ENCODE measurements at places on chromosomes 2 and 18.
A peak's percentile ranks its signal among the peaks of the same experiment; 100 is the strongest.

DNA sequence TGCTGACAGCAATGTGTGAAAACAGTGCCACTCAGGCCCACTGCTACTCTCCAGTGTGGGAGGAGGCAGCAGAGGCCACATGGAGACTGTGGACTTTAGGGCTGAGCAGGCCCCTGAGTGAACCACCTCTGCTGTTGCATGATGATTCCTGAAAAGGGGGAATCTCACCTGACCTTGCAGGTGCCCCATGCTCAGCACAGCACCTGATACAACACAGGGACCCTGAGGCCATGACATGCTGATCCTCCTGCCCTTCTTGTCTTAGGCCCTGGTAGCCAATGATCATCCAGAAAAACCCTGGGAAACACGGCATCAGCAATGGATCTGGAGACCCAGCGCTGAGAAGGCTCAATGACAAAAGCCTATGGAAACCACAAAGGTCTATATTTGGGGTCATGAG, 446.8 kb upstream of the MYT1L start:
- no peak for DNase-seq

- peak; percentile 80 for DNase-seq
These were observed 2.2 kb upstream of the NRP2 start for GRCh38 chr2:205680067-205680466.

- no peak for DNase-seq
These were observed 68.8 kb downstream of the TMEM131 start for GRCh38 chr2:97926946-97927345.

DNA sequence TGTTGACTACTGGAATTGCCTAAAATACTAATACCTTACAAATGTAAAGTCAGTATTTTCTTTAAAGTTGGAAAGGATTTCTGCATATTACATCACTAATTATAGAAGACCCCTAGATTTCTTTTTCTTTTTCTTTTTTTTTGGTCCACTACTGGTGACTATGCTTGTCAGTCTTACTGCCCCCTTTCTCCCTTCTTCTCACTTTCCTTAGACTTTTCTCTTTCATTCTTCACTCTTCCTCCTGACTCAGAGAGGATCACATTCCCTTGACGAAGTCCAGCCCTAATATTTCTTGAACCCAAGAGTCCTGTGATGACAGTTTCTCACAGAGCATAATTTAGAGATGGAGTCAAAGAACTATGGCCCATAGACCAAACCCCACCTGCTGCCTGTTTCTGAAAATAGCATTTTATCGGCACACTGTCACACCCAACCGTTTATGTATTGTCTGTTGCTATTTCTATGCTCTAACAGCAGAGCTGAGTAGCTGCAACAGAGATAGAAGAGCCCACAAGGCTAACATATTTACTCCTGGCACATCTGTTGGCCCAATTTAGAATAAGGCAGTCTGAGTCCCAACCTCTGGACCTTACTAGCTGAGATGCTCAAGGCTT, 40.6 kb upstream of the RIOK3 start:
- no peak for DNase-seq

GRCh38 chr2:53609551-53609950, 158.1 kb upstream of the CHAC2 start:
- no peak for DNase-seq

DNA sequence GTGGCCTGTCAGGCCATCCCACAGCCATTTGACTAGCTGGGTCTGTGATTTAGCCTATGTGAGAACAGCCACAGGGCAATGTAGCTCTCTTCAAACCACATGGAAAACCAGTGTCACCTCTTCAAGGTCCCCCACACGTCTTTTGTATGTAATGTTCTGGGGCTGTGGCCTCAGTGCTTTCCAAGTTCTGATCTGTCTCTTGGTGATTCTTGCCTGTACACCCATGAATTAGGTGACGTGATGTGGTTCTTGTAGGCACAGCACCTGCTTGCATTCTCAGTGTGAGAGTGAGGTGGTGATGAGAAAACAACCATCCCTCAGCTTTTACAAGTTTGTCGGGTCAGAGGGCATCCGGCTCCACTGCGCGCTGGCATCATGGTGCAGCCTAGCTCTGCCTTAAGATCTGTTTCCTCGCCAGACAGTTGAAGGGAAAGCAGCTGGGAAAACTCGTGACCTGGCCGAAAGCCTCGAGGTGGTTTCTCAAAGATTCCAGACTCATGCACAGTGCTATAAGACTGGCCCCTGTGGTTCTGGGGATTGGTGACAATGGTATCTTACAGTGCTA, 125.8 kb downstream of the TANC1 start:
- peak; percentile 12 for DNase-seq

DNA sequence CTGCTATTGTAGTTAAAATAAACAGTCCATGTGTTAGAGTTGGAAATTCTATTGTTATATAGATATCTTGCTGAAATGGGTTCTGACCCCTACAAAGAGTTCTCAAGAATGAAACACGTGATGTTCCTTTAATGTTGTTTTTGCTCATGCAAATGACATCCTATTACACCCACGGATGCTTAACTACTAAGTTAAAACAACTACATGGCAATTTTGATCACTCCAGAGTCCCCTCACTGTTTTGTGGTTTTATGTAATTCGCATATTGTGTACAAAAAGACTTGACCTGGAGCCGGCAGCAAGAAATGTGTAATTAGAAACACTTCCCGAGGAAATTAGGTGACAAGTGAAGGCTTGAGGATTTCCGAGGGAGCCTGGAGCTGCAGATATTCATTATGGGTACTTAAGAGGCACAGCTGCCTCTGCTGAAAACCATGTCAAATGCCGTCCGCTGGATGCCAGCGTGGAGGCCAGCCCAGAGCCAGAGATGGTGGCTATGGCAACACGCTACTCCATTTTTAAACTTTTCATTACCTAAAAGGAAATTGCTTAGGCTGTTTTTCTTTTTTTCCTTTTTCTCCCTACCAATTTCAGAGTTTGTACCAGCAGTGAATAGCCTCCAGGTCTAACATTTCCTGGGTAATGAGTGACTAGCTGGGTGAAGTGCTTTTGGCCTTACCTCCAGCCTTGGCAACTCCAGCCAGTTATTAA, 21.0 kb upstream of the CABLES1 start:
- DNase-seq = peak; percentile 42

DNA sequence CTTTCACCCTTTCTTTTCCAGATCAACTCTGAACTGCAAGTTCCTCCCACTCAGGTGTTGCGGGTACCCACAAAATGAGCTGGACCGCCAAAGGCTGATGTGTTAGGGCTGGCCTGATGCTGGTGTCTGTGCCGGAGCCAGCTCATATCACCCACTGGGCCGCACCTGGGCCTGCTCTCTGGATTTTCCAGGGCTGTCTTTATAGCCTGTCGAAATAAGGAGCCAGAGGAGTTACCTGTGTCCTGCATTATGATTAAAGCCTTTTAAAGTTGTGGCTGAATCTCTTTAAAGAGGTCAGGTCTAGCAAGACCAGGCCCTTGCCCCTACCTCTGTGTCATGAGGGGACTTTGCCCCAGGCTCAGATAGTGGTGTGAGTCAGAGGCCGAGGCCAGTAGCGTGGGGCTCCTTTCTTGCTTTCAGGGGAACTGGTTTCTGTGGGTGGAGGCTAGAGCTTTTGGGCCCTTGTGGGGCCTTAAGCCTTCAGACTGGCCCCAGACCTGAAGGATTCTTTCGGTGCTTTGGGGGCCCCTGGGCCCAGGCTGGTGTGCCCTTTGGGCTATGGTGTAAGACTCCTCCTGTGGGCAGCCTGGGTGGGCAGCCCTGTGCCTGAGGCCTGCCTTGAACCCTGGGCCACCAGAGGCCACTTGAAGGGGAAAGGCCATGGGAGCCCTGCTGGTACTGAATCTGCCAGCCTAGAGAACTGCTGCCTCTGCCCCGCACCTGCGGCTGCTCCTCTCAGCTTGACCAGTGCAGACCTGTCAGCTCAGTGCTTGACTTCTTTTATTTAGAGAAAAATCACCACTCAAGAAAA, 21.3 kb downstream of the OTOF start:
- DNase-seq = no peak

GRCh38 chr2:117537032-117537431, 277.5 kb upstream of the DDX18 start:
- DNase-seq = no peak

DNA sequence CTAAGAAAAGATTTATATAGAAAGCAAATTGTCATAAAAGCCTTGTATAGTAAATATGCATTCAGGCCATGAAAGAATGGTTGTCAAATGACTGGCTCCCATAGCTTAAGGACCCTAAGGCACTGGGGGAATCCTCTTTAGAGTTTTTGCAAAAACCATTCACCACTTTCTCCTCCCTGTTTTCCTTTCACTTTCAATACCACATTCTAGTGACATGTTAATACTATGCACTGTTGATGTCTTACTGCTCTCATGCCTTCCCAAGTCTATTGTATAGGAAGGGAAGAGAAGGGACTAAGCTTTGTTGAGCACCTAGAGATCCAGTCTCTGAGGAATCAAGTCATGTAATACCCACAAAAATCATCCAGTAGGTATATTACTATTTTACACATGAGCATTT, 383.0 kb upstream of the LRRTM1 start:
- no peak for DNase-seq

- no peak for DNase-seq
These were observed 11.9 kb downstream of the SDC1 start for GRCh38 chr2:20212871-20213503.

DNA sequence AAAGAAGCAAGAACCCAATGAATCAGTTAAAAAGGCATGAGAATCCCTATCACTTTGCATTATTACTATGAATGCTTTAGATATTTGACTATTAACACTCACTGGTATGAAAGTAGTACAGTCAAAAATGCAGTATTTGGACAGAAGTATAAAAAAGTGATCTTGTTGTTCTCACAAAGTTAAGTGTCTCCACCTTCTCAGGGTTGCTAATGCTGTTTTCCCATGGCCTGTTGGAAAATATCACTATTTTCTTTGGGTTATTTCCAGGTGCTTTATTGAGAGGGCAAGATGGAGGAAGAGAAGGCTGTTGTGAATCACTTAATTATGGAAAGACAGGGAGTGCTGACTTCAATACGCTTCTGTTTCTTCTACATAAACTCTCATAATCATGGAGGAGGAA, 13.6 kb upstream of the CREB1 start:
- DNase-seq = no peak

DNA sequence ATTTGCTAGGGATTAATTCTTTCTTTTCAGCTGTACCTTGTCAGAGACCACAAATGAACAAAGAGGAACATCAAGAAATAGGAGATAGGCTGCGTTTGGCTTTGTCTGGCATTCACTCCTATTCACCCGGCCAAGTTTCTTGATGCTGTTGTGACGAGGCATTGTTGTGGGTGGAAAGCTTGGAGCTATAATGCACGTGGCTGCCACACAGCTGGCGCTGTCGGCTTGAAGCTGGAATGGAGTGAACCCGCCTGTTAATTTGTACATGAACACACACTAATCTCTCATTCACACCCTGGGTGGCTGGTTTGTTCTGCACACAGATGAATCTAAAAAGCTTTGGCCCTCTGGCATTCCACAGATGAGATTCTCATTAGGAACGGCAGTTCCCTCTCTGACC, 274.9 kb upstream of the GYPC start:
- peak; percentile 54 for DNase-seq

DNA sequence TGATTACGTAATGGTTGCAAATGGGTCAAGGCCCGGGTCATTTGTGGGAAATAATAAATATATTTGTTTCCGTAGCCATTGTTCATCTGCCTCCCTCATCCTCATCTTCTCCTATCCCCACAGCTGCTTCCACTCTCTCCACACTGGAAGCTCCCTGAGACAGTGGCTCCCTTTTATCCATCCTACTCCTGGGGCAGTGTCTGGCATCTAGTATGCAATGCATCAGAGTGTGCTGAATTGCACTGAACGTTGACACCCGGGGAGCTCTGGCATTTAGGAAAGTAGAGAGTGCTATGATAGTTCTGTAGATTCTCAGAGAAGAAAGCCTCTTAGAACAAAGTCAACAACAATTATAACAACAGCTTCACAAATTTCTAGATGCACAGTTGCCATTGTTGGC, 45.5 kb upstream of the NAB1 start:
- peak; percentile 66 for DNase-seq

DNA sequence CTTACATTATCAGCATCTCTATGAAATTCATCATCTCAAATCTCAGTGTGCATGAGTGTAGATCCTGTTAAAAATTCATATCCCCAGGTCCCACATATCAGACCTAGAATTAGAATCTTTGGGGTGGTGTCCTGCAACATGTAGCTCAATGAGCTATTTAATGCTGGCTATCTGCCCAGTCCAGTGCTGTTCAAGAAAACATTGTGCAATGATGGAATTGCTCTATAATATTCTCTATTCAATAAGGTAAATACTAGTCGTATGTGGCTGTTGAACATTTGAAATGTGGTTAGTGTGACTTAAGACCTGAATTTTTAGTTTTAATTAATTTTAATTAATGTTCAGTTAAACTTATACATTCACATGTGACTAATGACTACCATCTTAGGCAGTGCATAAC, 127.4 kb downstream of the NOL4 start:
- no peak for DNase-seq

- DNase-seq = no peak
These were observed 13.3 kb downstream of the ATF2 start for GRCh38 chr2:175154661-175155082.

- DNase-seq = no peak
These were observed 1354.6 kb upstream of the NRXN1 start for GRCh38 chr2:52386433-52387030.

- DNase-seq = no peak
These were observed 2.6 kb downstream of the GRHL1 start for GRCh38 chr2:9954136-9954535.

DNA sequence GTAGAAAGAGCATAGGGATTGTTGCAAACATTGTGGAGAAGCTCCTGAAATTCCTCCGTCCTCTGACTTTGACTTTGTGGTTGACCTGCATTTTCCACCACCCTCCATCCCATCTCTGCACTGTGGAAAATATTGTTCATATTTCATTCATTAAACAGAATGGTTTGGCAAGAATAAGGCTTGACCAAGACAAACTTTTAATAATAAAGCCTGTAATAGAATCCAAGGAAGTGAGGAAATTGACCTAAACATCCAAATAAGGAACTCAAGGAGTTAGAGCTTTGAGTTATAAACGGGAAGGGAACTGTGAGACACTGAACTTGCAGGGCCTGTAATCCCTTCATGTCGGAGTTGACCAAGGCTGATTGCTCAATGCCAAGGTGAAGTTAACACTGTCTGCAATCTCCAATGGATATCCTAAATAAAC, 115.2 kb downstream of the GFPT1 start:
- DNase-seq = no peak

DNA sequence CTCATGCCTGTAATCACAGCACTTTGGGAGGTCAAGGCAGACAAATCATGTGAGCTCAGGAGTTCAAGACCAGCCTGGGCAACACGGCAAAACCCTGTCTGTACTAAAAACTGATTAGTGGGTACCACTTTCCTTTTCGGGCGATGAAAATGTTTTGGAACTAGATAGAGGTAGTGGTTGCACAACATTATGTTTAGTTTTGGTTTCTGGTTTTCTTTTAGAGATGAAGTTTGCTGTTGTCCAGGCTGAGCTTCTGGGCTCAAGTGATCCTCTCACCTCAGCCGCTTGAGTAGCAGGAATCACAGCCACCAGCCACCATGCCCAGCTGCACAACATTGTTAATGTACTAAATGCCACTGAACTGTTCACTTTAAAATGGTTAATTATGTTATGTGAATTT, 27.6 kb downstream of the AAK1 start:
- no peak for DNase-seq

Data from midbrain (tissue), 1 donor.